ENCODE measurements at places on chromosomes 1 and 21.

DNA sequence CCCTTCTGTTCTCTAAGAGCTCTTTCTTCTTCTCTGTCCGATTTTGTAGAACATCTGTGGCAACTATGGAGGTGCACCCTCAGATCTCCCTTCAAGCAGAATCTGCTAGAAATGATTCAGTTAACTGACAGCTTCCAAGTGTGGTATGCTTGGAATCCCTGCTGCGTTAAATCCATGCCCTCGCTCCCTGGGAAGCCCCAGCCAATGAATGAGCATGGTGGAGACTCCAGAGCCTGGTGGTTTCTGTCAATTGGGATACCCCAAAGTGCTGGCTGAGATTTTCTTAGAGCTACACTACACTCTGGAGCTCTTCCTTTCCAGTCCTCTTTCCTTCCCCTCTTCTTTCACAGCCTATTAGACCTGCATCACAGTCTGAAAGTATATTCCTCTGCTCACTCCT lies 116.3 kb upstream of the C1orf21 start:
- no peak for DNase-seq

DNA sequence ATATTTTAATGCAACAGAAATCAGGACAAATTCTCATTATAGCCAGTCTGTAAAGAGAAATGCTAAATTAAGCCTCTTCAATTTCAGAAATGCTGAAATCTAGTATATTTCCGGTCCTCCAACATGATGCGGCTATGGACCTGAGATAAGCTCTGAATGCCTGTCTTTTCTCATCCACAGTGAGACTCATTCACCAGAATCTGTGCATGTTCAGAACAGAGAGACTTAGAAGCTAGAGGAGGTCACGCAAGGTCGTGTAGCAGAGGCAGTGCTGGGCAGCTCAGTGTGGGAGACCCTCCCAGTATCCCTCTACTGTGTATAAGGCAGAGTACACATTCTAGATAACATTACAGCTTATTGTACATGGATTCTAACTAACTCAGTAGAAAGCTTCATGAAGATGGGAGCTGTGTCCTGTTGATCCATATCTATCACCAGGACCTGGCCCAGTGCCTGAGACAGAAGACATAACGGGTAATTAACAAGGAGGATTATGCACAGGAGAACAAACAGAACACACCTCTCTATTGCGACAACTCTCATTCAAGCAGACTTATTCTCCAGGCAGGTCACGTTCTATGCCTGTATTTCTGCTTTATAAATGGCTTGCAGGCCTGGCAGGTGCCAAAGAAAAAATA lies 97.0 kb upstream of the COA6 start:
- DNase-seq, result no peak

DNA sequence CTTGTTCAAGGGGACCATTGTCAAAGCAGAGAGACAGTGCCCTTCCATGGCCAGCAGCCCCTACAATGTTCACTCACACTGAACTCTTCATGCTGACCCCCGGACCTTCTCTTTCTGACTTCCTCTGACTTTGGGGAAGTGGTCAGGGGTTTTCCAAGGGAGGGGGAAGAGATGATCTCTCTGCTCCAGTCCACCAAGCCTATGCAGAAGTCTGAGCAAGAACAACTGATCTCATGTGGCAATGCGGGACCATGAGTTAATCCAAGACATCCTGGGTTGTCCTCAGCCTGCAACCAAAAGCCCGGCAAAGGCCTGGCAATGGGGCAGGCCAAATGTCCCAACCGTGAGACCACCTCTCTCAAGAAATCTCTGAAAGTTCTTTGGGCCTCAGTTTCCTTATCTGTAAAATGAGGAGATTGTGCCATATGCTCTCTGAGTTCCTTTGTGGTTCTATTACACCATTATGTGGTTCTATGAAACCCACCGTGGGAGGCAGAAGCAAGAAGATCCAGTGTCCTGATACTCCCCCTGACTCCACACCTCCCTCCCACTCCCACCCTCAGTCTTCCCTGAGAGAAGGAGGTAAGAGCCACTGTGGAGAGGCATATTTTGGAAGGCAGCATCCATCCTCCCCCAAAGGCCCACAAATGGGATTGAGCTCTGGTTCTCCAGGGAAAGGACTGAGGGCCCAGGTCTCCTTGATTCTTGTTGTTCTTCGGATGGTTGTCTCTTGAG lies 11.8 kb upstream of the ARHGEF2 start:
- no peak for DNase-seq

DNA sequence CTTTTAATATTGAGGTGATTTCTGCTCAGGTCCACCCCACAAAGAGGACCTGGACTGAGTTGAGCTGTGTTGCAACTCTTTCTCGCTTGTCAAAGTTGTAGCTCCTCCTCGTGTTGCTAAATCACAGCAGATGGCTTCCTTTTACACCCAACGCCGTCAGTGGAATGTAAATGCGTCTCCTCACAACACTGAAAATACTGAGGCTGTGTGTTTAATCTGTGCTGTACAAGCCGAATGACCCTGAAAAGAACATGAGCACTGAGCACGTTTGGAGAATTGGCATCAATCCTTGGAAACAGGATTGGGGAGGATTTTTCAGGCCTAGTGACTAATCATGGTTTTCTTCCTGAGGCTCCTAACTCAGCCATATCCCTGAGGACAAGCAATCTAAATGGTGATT lies 196.0 kb downstream of the CRB1 start:
- no peak for DNase-seq

- DNase-seq, result no peak
Observed at GRCh38 chr1:229440851-229441537, 7.1 kb upstream of the ACTA1 start.

- DNase-seq, result no peak
Observed at GRCh38 chr1:19034721-19035120, 78.2 kb upstream of the IFFO2 start.

GRCh38 chr21:37071561-37072273 lies 1.2 kb downstream of the PIGP start:
- DNase-seq, result no peak

GRCh38 chr1:160883581-160884513 lies 1.1 kb downstream of the ITLN1 start:
- no peak for DNase-seq

GRCh38 chr1:41640141-41640751 lies 155.8 kb upstream of the EDN2 start:
- DNase-seq, result no peak

DNA sequence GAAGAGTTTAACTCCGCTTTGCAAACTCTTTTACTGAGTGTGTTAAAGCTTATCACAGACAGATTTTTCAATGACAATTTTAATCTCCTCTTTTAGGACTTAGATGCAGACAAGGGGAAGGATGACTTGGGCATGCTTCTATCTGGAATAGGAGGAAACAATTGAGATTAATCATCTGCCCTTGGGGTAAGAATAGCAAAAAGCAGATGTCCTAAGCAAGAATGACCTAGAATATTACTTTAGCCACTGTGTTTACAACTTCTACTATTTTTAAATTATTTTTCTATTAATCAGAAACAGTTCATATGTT lies 569.0 kb upstream of the ADGRL2 start:
- no peak for DNase-seq

GRCh38 chr21:45022736-45023135 lies 51.6 kb upstream of the ADARB1 start:
- DNase-seq, result no peak

DNA sequence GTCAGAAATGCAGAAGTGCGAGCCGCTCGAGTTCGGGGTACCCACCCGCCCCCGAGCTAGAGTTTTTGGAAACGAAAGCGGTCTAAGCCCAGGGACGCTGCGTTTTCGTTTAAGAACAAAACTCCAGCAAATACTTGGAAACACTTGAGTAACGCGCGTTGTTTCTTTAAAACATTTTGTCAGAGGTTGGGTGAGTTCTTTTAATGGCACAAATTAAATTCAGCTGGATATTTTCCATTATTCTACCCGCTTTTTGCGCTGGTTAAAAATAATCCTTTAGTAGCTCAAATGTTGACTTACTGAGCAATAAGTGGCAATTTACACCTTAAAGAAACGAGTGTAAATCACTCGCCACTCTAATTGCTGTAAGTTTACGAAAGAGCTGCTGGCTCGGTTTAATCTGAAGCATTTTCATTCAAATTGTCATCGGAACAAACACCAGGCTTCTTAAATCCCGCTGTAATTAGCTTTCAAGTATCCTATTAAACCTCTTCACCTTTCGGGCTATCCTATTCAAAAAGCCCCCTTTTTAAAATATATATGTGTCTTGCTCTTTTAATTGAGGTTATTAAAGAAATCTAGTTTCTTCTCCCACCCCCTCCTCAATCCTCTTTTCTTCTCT lies 1.5 kb downstream of the LHX8 start:
- no peak for DNase-seq

DNA sequence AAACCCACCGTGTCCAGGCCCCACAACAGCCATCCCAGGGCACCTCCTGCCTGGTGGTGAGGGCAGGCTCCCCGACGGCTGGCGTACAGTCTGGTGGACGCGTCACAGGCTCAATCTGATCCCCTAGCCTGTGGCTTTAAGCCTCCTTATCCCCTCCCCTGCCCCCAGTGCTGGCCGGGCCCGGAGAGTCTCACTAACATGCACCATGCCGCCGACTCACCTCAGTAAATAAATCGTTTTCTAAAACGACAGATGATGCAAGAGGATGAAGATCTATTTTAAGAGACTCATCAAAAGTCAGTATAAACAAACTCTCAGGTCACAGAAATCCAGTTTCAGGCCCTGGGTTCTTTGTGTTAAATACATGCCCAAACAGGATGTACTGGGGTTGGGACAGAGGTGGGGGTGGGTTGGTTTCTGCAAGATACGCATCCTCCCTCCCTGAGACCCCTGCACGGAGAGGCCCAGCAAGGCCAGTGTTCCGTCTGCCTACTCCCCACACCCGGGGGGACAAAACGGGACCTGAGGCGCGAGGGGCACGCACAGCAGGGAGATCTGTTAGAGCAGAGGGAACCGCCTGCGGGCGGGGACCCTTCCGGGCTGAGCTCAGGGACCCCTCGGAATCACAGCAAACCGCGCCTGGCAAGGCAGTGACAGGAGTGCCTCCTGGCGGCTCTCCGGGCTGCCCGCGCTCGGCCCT lies 3.1 kb downstream of the PANK4 start:
- DNase-seq, result peak; percentile 71

DNA sequence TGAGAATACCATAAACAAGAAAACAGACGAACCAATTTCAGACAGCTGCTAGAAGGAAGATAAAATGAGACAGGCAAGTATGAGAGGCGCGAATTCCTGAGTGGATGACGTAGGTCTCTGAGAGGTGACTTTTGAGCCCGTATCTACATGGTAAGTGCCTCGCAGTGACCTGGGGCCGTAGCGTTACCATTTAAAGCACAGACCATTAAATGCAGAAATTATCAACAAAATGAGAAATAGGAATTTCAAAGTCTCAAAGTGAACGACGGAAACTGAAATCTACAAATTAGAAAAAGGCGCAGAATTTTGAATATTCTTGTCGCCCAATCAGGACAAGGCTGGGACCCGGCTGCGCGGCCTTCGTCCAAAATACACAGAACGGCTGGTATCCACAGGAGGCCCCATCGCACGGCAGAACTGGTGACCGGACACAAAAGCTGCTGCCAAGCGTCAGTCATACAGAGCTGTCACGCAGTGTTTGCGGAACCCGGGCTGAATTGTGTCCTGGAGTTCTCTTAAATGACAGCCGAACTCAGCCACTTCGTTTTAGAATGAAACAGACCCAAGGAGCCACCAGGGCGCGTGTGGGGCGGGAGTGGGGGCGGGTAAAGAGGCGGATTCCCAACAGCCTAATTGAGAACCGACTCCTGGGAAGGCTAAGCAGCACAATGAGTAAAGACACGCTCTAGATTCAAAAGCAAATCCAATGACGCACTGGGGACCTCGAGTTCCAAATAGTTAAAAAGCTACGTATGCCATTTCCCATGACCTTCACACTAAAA lies 13.8 kb upstream of the BOLA1 start:
- peak; percentile 82 for DNase-seq

DNA sequence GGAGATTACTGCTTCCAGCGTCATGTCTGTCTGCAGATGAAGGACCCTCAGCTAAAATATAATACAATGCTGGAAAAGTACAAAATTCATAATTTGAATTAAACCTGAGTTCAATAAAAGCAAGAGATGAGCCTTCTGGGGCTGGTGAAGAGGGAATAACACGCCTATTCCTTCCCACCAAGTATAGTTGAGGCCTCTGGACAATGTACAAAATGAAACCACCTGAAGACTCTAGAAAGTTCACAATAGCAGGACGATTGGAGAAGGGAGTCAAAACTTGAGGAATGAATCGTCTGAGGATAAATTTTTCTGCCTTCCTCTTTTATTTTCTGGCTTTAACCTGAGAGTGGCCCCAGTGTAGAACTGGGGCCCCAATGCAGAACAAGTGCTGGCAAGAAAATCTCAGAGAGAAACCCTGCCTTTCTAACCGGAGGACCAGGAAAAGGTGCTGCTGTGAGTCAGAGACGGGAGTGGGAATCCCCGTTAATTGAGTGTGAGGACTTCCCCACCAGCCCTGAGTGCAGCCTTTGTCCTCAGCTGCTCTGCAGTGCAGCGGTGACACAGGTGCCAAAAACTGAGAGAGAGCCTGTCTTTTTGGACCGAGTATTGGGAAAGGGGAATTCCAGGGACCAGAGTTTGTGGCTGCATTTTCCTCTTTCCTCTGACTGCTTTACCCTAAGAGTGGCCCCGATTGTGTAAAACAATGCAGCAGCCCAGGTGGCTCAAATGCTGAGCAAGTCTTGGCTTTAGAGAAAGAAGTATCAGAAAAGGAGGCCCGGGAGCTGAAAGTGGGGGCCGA lies 264.9 kb downstream of the DYRK1A start:
- peak; percentile 10 for DNase-seq

- no peak for DNase-seq
Observed at GRCh38 chr1:32178380-32179192, 889 bp upstream of the TXLNA start.

- no peak for DNase-seq
Observed at GRCh38 chr21:29186246-29186645, 55.8 kb downstream of the MAP3K7CL start.

- DNase-seq, result no peak
Observed at GRCh38 chr1:89598450-89599331, 34.2 kb upstream of the LRRC8C start.

GRCh38 chr1:208924928-208925327 lies 658.6 kb upstream of the CAMK1G start:
- DNase-seq, result no peak

DNA sequence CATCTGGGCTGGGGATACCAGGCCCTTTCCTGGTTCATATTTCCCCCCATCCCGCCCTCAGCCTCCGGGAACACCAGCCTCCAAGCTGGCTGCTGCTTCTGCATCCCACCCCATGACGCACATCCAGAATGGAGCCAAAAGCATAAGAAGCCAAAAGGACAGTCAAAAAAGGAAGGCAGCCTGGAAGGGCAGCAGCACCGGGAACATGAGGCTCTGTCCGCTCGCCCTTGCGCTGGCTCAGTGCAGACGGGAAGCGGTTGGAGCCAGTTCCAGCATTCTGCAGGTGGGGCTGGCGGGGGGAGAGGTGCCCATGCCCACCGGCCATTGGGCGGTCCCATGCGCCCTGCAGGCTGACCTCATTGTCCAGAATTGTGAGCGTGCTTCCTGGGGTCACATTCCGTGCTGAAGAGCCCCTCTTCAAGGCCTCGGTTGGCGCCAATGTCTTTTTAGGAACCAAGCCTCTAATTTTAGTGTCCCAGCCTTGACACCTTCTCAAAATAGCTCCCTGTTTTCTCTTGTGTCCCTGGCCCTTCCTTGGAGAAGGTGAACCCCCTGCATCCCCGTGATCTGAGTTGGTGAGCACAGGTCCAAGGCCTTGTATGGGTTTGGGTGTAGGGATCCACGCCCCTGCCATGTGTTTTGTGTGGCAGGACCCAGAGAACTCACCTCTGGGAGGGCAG lies 28.4 kb upstream of the NPPB start:
- no peak for DNase-seq

Data from activated naive CD8-positive, alpha-beta T cell treated with anti-CD3 and anti-CD28 coated beads for 36 hours (primary cell).